ENCODE measurements at places on chromosomes 12 and 14.

GRCh38 chr12:14111230-14111865 is 129.9 kb upstream of the GRIN2B start:
- DNase-seq = no peak

DNA sequence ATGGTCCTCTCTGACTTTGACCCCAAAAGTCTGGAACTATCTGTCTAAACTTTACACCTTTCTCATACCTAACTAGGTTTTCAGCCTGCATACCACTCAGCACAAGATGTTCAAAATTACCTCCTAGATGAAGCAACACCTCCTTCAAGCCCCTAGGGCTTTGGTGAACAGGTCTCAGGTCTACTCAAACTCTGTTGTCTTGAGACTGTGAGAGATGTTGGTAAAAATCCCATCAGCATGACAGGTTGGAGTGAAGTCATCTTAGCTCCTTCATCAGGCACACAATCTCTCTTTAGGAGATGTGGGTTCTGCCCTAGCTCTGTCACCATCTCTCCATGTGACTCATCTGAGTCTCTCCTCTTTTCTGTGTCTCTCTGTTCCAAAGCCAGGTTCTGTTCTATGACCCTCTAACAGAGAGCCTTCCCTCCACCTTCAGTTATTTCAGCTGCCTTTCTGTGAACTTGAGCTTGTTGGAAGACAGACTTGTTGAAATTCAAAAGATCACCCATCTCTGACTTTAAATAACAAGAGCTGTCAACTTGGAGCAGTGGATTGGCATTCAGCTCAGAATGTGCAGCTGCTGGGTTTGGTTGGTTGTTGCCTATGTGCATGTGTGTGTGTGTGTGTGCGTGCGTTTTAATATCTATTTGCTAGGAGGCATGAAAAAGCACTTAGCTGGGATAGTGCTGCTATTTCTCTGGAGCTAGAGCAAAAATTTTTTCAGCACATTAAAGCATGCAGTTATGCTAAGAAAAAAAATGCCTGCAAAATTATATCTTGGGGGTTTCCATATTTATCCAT is 130.7 kb downstream of the CRACR2A start:
- DNase-seq = no peak

GRCh38 chr14:32734261-32734660 is 204.4 kb upstream of the NPAS3 start:
- no peak for DNase-seq

DNA sequence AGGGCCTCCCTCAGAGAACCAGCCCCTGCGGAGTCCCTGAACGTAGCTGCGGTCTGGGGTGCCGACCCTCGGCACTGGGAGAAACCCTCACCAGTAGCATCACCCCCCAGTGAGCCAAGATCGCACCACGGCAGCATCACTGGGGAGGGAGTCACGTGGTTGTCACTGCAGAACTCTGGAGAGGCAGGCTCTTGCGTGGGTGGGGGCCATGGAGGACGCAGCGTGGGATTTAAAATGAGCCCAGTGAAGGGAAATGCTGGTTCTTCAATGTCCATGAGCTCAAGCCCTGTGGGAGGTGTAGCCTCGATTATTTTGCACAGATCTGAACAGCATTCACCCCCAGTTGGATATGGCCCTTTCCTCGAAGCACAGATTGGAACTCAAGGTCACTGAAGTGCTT is 3.9 kb upstream of the GALNT9 start:
- DNase-seq = no peak

DNA sequence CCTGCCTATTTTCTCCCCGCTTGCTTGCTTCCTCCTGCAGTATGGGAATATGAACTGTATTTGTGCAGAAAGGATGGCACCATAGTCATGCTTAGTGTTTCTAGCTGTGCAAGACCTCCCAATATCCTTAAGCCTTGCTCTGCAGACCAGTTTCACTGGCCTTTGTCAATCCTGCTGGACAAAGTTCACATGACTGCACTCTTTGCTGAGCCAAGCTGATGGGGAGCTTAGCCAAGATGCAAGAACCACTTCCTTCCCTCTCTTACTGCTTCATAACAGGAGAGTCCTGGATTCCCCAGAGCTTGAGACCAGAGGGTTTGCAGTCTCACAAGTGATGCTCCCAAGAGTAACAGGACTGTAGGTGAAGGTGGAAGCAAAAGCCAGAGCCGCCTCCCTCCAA is 3.8 kb downstream of the ASIC1 start:
- DNase-seq = peak; percentile 28

- no peak for DNase-seq
Measured at GRCh38 chr14:102833991-102834390, 56.7 kb downstream of the TRAF3 start.

DNA sequence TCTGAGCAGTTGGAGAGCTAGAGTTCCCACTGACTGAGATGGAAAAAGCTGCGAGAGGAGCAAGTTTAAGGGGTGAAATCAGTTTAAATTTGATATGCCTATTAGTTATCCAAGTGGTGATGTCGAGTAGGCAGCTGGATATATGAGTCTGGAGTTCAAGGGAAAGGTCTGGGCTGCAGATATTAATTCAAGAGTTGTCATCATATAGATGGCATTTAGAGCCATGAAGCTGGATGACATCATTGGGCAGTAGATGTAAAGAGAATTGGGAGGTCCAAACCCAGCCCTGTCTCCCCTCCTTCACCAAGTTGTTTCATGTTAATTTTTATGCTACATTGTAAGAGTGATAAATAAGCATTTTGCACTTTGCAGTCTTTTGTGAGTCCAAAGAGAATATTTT is 898.1 kb downstream of the GALC start:
- DNase-seq = no peak

DNA sequence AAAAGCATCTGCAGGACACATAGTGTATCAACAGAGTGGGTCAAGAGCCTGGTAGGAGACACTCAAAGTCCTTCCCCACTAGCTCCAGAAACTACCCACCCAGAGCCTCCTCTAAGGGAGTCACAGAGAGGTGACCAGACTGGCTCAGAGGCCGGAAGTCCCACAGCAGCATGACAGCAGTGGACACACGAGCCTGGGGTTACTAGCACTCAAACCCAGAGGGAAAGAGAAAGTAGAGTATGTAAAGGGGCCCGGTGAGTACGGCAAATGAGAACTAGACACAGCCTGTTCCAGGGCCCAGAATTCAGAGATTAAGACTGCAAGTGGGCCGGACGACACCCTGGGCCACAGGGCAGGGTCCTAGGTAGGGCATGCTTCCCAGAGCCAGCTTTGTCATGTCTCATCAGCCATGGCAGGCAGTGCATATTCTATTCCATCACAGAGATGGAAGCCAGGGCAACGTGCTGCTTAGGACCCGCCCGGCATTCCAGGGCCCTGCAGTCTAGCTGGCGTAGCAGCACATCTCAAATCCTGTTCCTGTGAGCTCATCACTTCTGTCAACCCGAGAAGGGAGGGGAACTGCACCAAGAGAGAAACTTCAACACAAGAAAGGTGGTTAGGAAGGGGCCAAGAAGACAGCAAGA is 4.2 kb downstream of the IFFO1 start:
- peak; percentile 79 for DNase-seq

GRCh38 chr12:24280056-24280842 is 330.8 kb upstream of the SOX5 start:
- no peak for DNase-seq

- no peak for DNase-seq
Measured at GRCh38 chr12:96719660-96720362, 187.2 kb upstream of the NEDD1 start.

- DNase-seq = peak; percentile 71
Measured at GRCh38 chr14:52286661-52287649, 19.5 kb downstream of the PTGDR start.

- peak; percentile 71 for DNase-seq
Measured at GRCh38 chr14:65179918-65180724, 77.8 kb upstream of the MAX start.

- no peak for DNase-seq
Measured at GRCh38 chr12:12734561-12735071, 17.4 kb downstream of the CDKN1B start.

DNA sequence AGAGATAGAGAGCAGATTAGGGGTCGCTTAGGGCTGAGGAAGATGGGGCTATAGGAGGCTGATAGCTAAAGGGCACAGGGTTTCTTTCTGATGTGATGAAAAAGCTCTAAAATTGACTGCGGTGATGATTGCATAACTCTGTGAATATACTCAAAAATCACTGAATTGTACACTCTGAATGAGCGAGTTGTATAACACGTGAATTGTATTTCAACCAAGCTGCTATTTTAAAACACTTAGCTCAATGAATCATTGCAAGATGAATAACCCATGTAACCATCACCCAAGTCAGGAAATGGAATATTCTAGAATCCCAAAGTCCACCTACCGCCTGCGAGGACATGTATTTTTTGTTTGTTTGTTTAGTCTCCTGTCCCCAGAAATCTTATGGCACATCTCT is 60.1 kb upstream of the CCND2 start:
- DNase-seq = no peak

DNA sequence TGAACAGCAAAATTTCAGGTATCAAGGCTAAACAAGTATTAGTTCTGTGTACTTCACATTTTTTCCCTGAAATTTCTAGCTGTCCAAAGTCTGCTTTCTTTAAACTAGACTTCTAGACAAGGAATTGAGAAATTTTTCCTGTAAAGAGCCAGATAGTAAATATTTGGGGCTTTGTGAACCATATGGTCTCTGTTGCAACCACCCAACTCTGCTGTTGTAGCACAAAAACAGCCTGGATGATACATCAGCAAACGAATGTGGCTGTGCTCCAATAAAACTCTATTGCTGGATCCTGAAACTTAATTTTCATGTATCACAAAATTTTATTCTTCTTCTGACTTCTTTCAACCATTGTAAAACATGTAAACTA is 96.0 kb upstream of the SLC38A4 start:
- peak; percentile 86 for DNase-seq

GRCh38 chr14:100710391-100710790 is 16.3 kb upstream of the DLK1 start:
- no peak for DNase-seq

DNA sequence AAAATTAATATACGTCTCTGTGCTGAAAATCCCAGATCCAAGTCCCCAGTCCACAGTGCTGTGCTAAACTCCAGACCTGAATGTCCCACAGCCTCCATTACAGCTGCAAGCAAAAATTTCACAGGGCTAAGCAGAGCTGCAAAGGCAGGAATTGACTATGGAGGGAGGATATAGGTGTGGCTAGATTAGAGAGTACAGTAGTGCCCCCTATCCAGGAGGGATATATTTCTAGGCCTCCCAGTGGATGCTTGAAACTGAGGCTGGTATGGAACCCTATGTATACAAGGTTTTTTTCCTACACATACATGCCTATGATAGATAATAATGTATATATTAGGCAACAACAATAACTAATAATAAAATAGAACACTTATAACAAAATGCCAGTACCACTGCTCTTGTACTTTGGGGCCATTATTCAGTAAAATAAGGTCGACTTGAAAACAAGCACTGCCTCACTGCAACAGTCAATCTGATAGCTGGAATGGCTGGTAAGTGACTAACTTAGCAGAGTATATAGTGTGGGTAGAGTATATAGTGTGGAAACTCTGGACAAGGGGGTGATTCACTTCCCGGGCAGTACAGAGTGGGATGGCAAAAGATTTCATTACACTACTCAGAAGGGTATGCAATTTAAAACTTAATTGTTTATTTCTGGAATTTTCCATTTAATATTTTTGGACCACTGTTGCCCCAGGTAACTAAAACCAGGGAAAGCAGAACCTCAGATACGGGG is 82.7 kb downstream of the C14orf132 start:
- DNase-seq = peak; percentile 64

DNA sequence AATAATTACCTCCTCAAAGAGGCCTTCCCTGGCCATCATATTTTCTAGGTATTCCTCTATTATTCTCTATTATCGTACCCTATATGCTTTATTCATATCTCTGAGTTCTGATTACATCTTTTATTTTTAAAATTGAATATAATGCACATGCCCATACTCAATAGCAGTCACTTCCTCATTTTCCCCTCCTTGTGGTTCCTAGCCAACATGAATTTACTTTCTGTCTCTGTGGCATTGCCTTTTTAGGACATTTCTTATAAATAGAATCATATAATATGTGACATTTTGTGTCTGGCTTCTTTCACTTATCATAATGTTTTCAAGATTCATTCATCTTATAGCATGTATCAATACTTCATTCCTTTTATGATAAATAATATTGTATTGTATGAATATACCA is 74.4 kb upstream of the TRHDE start:
- no peak for DNase-seq

GRCh38 chr12:111791507-111791906 is 24.8 kb downstream of the ALDH2 start:
- no peak for DNase-seq

DNA sequence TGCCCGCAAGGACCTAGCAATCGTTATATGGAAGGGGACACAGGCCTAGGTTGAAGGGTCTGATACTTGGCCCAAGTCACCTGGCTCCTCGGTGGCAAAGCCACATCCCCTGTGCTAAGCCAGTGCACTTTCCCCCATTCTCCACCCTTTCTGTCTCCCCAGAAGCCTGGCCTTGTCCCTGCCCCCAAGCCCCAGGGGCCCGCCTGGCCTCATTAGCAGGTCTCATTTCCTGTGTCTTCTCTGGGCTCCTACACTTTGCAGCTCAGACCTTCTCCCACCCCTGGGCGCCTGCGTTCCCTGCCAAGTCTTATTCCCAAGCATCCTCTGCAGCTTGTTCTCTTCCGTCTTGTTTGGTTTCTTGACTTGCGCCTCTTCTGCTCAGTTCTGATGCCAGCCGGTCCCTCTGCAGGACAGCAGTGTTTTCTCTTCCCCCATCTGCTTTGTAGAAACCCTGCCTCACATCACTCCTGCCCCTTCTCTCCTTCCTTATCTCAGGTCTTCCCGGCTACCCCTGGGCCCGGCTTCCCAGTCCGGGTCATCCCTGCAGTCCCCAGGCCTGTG is 66.7 kb downstream of the SLC24A4 start:
- no peak for DNase-seq

DNA sequence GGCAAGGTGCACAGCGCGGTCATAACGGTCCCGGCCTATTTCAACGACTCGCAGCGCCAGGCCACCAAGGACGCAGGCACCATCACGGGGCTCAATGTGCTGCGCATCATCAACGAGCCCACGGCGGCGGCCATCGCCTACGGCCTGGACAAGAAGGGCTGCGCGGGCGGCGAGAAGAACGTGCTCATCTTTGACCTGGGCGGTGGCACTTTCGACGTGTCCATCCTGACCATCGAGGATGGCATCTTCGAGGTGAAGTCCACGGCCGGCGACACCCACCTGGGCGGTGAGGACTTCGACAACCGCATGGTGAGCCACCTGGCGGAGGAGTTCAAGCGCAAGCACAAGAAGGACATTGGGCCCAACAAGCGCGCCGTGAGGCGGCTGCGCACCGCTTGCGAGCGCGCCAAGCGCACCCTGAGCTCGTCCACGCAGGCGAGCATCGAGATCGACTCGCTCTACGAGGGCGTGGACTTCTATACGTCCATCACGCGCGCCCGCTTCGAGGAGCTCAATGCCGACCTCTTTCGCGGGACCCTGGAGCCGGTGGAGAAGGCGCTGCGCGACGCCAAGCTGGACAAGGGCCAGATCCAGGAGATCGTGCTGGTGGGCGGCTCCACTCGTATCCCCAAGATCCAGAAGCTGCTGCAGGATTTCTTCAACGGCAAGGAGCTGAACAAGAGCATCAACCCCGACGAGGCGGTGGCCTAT is 875 bp downstream of the HSPA2 start:
- DNase-seq = no peak

- no peak for DNase-seq
Measured at GRCh38 chr14:104518659-104519350, 60.8 kb upstream of the C14orf180 start.
